Stimulated activated CD4-positive, alpha-beta T cell treated with anti-CD3 and anti-CD28 coated beads, TNF-alpha, amount 100 ng/mL, for 24 hours (primary cell): ENCODE measurements at places on chromosomes 2 and 18.

DNA sequence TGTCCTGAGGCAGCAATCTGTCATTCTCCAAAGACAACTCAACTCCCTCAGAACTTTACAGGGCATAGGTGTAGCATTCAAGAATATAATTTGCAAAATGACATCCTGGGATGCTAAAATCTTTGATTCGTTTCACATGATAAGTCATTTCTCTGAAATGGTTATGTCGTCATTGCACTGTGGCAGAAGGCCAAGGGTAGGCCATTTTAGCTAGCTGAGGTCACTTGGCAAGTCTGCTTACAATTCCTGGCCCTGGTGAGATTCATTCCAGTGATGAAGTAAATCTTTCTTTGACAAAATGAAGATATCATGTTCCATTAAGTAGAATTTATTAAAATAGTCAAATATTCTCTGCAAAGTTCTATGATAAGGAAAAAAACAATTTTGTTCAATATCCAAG lies 1410.3 kb upstream of the LRRTM1 start:
- no peak for DNase-seq

DNA sequence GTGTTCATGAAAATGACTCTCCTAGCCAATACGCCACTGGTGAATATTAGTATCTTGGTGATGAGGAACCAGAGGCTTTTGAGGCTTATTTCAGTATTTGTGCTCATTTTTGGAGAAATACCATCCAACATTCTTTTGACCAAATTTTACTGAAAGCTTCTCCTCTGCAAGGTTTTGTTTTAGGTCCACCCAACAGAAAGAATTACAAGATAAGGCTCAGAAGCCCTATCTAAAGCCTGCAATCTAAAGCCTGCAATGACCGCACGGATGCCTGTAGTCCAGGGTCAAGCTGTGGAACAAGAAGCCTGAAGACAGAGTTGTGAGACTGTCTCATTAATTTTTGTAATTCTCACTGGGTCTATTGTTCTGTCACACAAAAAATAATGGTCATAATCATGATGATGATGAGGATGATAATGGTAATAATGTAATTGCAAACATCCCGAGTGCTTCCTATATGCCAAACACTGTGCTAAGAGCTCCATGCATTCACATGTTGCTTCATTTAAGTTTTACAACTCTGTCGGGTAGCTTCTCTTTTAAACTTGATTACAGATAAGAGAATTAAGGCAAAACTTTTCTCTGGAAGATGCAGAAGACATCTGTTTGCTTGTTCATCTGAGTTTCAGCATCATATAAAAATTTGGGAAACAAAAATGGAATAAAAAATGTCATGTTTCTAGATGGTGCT lies 33.2 kb upstream of the NCOA1 start:
- no peak for DNase-seq

DNA sequence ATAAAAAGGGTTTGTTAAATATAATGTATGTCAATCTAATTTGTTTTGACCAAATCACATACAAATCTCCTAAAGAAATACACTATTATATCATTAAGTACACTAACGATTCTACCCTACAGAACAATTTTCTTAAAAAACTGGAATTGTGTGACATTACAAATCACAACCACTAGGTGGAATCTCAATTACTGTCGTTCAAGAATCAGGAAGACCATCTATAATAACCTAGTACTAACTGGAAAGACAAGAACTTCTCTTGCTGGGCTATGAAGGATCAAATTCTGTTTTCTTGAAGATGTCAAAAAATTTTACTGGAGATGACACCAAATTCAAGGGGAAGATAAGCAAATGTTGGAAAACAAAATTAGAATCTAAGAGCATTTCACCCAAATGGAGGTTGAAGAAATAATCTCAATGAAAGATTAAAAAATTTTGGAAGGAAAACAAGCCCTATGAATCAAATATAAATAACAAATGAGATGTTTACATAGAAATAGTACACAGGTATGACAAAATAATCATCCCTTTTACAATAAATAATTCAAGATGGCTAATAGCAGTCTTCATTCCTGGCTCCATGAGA lies 110.9 kb downstream of the STK39 start:
- no peak for DNase-seq

GRCh38 chr18:46560671-46561045 lies 96.4 kb downstream of the LOXHD1 start:
- DNase-seq: no peak

GRCh38 chr2:145116056-145116455 lies 596.1 kb upstream of the ZEB2 start:
- DNase-seq: no peak

DNA sequence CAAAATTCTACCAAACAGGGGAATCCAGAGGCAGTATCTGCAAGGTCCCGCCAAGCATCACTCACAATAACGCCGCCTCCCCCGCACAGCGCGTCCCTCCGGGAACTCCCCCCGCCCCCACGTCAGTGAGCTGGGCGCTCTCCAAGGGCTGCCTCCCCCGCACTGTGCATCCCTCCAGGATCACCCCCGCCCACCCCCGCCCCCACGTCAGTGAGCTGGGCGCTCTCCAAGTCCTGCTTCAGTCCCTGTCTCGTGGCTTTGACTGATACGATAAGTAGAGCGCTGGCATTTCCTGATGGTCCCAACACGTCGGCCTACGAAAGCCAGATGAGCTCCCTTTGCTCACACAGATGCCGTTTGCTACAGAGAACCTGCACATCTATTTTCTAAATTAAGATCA lies 130.7 kb upstream of the TPO start:
- no peak for DNase-seq

GRCh38 chr2:119929537-119929936 lies 83.3 kb upstream of the EPB41L5 start:
- no peak for DNase-seq

DNA sequence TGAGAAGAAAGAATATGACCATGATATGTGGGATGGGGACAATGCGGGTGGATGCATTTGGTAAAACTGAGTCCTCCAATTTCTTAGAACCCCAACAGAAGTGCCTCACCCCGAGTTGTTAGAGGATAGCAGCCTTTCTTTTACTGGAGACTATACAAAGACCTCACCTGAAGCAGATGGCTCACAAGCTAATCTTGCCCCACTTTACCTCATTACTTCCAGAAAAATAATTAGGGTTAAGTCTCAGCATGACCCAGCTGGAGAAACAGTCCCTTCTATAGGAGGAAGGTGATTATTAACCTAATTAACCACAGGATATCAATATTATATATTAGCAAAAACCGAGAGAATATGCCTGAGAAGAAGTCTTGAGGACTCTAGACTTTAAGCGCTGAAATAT lies 128.4 kb downstream of the PDE1A start:
- no peak for DNase-seq

- no peak for DNase-seq
Observed at GRCh38 chr18:6759579-6759978, 30.1 kb downstream of the ARHGAP28 start.

DNA sequence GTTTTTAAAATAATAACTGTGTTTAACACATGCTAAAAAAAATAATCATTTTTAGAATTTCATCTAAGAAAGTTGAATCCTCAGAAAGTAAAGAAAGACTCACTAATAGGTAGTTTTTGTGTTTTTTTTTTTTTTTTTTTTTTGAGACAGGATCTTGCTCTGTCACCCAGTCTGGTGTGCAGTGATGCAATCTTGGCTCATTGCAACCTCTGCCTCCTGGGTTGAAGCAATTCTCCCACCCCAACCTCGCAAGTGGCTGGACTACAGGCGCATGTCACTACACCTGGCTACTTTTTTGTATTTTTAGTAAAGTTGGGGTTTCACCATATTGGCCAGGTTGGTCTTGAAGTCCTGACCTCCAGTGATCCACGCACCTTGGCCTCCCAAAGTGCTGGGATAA lies 7.1 kb downstream of the CKAP2L start:
- DNase-seq: no peak

- DNase-seq: no peak
Observed at GRCh38 chr18:54255141-54255540, 14.2 kb upstream of the POLI start.

- no peak for DNase-seq
Observed at GRCh38 chr2:66021296-66021695, 413.6 kb upstream of the MEIS1 start.

DNA sequence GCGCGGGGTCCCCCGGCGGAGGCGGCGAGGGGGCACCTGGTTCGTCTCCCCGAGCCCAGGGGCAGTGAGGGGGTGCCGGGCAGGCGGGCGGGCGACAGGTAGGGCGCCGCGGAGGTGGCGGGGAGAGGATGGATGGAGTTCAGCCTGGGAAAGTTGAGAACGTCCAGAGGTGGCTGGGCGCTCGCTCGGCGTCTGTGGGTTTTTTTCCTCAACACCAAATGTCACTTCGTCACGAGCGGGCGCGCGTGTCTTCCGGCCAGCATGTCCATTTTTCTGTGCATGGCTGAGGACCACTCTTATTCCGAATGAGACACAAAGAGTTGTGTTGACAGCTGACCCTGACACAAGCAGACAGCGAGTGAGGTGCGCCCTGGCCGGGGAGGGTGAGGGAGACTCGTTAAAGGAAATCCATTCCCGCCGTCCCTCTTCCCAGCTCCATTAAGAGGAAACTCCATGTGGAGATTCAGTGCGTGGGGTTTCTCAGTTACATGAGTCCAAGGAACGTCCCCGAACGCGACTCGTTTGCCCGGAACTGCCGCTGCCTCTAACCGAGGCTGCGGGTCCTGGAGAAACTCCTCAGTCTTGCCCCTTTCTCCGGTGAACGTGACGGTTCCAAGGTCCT lies 859 bp downstream of the GREB1L start:
- no peak for DNase-seq

DNA sequence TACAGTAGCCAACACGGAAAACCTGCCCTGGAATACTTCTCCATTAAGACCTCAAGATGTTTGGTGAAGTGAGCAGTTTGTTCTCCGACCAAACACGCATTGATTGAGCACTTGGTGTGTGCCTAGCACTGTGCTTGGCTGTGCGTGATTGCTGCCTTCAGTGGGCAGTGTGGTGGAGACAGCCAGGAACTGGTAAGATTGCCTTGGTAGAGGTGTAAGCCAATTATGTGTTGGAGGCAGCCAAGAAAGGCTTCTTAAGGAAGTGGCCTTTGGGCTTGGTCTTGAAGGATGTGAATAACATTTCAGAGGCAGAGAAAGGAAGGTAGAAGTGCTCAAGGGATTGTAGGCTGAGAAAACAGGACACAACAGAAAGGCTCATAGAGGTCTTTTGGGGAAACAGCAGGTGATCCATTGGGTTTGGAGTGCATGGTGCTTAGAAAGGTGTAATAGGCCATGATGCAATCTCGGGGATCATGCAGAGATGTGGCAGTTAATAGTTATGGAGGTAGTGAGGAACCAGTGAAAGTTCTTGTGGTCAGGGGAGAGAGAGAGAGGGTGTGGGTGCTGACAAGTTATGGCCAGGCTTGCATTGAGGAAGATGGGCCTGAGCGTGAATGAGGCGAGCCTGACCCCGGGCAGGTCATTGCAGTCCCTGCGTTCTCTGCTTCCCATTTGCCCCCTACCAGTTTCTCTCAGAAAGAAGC lies 6.3 kb downstream of the B3GNT2 start:
- DNase-seq: no peak

DNA sequence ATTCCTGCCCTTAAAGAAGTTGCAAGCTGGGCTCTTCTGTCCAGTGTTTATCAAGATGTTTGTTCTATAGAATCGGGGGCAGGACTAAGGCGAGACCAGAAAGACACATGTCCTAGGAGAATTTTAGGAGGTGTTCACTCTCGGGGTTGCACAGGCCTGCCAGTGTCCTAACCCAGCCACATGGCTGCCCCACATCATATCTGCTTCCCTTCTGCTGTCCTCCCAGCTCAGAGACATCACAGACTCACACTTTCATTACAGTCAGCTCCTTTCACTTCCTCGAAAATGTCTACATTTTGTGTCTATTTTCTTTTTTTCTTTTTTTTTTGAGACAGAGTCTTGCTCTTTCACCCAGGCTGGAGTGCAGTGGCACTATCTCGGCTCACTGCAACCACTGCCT lies 10.7 kb upstream of the MRO start:
- no peak for DNase-seq

GRCh38 chr18:9694174-9694573 lies 13.9 kb upstream of the RAB31 start:
- no peak for DNase-seq

DNA sequence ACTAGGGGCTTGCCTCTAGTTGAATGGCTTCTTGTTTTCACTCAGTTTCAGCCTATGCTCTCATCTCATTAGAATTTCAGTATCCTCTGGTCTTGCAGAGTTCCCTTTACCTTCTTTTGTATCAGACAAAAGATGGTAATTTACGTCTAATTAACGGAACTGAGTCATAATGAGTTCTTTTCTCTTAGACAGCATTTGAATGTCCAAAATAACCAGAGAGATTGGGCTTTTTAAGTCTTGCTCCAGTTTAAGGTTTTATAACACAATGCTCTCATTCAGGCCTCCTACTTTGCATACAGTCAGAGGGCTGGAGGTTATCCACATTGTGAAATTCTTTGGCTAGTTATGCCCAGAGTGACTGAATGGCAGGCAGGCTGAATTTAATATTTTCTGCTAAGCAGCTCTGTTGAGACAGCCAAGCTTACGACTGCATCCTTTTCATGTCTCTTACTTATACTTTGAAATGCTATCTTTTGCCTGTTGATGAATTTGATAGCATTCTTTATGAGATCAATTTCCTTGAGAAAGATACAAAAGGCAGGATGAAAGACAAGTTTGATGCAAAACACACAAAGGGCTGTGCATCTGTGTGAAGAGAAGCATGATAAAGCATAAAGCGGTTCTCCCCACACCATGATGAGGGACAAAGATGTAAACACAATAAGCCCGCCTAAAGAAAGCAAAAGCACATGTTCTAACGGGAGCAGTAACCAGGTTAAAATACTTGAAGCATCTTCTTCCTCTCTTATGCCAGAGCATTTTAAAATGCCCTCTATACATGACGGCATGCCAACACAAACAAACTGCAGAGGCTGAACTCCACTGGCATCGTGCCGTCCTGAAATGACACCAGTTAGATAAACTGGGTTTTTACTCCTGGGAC lies 90.0 kb downstream of the CDH2 start:
- no peak for DNase-seq

GRCh38 chr2:219163156-219163555 lies 2.5 kb upstream of the NHEJ1 start:
- DNase-seq: no peak

GRCh38 chr18:46916551-46917107 lies 678 bp downstream of the PIAS2 start:
- DNase-seq: no peak
